ENCODE measurements at places on chromosomes 2 and 18.

DNA sequence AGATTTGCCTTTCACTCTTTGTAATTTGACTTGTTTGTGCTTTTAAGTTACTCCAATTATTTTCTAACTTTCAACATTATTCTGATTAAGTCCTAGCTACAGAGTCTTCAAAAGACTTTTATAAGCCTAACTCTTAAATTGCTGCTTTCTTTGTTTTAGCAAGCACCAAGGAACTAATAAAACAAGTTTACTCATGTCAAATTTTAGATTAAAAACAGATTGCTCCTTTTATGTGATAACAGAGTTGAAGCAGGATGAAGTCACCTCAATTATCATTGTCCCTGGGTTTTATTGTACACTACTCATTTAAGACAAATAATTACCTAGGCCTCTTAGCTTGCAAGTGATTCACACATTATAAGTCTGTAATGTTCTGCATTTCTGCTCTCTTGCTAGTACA lies 678.4 kb downstream of the ERBB4 start:
- DNase-seq: no peak

GRCh38 chr18:45245091-45245511 lies 370.2 kb upstream of the SLC14A2 start:
- DNase-seq: no peak

- DNase-seq: no peak
Observed at GRCh38 chr2:147634826-147635225, 210.0 kb upstream of the ACVR2A start.

DNA sequence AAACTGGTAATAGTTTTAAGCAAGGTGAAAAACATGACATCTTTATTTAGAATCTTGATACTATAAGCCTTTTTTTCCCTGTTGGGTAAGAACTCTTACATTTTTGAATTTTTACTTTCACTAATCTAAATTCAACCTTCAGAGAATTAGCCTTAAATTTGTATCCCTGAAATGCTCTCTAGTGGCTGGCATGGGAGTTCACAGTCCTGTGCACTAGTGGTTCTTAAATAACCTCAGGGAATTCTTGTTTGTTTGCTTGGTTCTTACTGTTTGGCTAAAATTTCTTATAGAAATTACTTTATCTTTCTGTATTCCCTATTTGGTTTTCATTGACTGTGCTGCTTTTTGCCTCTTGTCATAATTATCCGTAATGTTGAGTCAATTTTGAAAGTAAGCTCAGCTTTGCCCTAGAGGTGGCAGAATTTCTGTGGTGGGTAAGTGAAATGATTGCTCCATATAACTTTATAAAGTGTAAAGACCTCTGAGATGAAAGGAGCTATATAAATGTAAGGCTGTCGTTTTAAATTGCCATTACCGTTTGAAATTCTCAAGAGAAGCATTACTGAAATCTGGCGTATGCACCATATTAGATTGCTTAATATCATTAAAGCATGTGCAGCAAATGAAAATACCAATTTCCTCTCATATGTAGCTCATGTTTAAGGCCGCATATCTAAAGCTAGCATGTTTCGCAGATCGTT lies 391.3 kb upstream of the FIGN start:
- DNase-seq: peak; percentile 5

DNA sequence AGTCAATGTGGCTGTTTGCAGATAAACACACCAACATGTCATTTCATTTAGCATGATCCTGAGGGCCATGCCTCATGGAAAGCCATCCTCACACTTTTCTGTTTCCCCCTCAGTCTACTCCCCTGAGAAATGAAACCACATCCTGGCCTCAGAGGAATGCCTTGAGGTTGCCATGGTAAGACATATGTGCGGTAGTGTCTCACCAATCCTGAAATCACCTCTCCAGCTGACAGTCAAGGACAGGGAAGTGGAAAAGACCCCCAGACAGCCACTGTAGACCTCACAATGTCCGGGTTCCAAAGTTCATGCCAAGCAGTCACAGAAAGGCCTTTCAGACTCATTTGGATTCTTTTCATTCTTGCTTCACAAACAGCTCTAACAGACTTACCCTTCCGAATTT lies 175.2 kb upstream of the PKDCC start:
- DNase-seq: no peak

DNA sequence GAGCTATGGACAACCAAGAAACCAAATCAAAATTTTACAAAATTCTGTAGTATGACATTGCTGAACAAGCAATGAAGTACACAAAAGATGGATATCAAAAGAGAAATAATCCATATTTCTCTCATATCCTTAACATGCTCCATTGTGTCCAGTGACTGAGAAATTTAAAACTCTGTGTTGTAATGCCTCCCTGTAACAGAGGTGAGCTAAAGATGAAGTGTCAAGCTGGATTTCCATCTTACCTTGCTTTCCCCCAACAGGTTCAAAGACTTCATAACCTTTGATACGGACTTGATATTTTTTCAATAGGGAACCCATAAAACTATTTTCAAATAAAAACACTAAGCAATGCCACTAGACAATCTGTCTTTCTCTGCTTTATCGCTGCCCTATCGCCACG lies 95.7 kb upstream of the SERTAD2 start:
- no peak for DNase-seq

DNA sequence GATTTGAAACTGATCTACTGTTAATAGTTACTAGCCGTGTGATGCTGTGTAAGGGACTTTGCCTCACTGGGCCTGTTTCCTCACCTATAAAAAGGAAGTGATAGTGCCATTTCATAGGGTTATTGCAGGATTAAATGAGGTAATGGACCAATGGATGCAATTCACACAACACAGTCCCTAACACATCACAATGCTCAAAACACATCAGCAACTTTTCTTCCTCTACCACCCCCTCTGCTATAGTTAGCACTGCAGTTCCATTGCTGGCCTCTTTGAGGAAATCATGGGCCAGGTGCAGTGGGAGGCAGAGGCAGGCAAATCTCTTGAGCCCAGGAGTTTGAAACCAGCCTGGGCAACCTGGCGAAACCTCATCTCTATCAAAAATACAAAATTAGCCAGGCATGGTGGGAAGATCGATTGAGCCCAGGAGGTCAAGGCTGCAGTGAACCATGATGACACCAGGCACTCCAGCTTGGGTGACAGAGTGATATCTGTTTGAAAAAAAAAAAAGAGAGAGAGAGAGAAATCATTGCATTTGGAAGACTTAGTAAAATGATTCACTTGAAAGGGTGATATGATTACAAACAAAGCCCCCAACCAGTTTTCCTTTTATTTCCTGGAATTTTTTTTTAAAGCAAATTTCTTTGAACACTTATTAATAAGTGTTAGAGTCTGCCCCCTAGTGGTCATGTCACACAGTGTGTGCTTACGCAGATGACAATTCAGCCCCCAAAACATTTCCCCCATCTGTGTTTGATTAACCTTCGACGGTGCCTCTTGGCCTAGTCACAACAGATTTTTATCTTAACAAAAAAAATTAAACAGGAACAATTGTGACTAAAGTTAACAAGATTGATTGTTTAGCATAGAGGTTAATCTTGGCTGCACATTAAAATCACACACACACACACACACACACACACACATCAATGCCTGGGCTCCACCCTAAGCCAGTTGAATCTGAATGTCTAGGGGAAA lies 88.6 kb upstream of the BCL11A start:
- peak; percentile 67 for DNase-seq

- no peak for DNase-seq
Observed at GRCh38 chr2:72797740-72798139, 28.1 kb downstream of the EXOC6B start.

DNA sequence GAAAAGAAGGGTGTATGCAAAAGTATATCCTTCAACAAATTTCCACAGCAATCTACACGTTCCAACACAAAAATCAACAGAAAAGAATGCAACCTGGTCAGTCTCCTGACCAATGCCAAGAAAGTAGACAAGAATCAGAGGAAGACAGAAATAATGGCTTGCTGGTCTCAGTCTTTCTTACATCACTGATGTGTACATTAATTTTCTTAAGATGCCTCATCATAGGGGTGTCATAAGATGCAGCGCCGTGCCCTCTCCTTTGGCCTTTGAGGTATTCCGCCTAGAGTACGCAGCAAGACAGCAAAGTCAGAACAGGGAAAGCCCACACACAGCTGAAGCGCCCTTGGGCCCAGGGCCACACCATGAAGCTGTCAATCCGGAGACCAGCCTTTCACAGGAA lies 112.9 kb downstream of the RIF1 start:
- no peak for DNase-seq

- no peak for DNase-seq
Observed at GRCh38 chr2:235460548-235461047, 33.2 kb upstream of the AGAP1 start.

GRCh38 chr2:43317194-43317593 lies 90.8 kb upstream of the ZFP36L2 start:
- no peak for DNase-seq

DNA sequence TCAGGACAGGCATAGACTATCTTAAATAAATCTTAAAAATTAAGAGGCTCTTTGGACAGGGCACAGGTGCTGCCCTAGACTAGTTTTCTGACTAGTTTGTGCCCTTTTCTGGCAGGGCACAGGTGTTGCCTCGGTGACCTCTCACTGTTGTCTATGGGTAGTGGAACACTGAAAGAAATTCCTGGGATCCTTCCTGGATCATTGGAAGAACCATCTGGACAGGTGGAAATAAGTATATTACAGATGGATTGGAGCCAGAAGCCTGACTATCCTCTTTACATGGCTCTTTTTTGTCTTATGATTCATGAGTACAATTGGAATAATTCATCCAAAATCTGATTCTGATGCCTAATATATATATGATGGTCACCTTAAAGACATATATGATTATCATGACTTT lies 286.6 kb downstream of the RIT2 start:
- no peak for DNase-seq

DNA sequence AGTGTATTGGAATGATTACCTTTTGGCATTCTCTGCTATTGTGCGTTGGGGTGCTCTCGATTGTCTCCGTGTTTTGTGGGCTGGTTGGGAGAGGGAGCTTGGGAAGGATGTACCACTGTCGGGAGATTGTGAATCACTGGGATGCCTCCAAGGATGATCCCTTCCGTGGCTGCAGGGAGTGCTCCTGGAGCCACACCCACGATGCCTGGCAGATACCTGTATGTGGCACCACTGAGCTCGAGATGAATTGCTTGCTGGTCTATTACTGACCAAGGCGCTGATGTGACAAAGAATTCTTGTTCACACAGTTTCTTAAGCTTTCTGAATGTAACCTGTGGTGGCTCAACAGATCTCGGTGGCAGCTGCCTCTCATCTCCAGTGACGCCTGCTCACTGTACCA lies 159.7 kb upstream of the LHCGR start:
- DNase-seq: no peak

DNA sequence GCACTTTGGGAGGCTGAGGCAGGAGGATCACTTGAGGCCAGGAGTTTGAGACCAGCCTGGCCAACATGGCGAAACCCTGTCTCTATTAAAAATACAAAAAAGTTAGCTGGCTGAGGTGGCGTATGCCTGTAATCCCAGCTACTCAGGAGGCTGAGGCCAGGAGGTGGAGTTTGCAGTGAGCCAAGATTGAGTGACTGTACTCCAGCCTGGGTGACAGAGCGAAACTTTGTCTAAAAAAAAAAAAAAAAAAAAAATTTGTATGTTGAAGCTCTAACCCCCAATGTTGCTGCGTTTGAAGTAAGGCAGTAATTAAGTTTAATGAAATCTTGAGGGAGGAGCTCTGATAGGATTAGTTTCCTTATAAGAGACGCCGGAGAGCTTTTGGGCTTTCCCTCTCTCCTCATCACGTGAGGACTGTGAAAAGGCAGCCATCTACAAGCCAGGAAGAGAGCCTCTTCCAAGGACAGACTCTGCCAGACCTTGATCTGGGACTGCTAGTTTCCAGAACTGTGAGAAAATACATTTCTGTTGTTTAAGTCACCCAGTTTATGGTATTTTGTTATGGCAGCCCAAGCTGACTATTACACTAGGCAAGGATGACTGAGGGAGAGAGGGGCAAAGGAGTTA lies 11.5 kb upstream of the PNPT1 start:
- DNase-seq: no peak
